ENCODE measurements at places on chromosomes 1 and 21.
A peak's percentile ranks its signal among the peaks of the same experiment; 100 is the strongest.

DNA sequence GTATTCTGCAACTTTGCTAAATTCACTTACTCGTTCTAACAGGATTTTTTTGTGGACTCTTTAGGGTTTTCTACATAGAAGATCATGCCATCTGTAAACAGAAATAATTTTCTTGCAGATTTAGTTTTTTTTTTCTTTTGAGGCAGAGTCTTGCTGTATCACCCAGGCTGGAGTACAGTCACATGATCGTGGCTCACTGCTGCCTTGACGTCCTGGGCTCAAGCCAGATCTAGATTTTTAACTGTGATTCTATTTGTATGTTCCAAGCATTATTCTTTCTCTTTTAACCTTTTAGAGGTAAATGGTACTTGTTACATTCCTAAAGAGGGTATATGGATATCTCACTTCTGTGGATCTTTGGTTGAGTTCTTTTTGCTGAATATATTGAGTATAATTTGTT lies 18.6 kb downstream of the FABP3 start:
- no peak for DNase-seq

DNA sequence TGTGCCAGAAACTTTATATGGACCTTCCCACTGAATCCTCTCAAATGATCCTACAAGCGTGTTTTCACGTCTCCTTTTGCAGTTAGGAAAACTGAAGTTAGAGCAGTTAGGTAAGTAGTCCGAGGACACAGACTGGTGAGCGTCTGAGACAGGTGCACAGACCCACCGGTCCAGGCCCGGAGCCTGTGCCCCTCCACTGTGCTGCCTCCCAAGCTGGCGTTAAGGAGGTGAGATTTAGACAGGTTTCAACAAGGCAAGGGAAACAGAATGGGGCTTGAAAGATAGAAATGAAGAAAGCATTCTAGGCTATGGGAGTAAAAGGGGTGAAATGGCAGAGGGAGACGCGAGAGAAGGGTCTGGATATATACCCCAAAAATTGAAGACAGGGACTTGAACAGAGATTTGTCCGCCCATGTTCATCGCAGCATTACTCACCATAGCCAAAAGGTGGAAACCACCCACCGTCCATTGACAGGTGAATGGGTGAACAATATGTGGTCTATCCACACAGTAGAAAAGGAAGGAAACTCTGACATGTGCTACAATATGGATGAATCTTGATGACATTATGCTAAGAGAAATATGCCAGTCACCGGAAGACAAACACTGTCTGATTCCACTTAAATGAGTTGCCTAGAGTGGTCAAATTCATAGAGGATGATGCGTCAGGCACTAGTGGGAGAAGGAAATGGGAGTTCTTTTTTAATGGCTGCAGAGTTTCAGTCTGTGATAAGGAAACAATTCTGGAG lies 15.7 kb upstream of the PKP1 start:
- no peak for DNase-seq

GRCh38 chr1:24961961-24962861 lies 32.1 kb upstream of the RUNX3 start:
- DNase-seq = no peak

DNA sequence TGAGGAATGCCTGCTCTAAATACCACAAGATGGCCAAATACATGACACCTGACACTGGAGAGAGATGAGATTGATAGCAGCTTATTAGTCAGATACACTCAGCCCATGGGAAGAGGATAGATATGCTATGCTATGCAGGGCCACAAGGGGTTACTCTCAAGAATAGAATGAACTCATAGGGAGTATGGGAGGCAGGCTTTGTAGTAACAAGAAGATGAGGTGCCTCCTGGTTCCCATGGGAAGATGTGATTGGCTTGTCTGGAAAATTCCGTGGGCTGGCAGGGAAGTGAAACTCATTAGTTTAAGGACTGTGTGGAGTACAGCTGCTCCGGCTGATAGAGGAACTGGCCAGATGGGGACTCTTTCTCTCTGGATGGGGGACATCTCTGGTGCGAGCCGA lies 16.5 kb downstream of the CCDC30 start:
- DNase-seq = no peak

DNA sequence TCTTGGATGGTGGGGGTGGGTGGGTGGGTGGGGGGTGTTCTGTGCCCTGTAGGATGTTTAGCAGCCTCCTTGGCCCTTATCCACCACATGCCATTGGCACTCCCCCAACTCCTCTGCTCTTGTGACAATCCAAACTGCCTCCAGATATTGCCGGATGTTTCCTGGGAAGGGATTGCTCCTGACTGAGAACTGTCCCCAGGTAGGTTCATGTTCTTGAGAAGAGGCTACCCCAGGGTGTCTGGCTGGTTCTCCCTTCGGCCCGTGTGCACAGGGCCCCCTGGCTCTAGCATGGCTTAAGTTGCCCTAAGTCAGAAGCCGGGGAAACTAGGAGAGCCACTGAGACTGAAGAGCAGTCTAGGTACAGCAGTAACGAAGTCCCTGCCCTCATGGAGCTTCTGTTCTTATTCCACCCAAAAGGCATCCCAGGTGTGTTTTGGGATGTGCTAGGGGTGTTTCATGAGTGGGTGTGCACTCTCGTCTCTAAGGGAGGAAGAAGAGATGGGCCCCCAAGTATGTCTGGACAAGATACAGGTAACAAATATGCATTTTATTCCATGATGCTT lies 19.8 kb upstream of the THRAP3 start:
- peak; percentile 16 for DNase-seq

GRCh38 chr1:209569455-209570207 lies 13.9 kb upstream of the CAMK1G start:
- DNase-seq = peak; percentile 53

- no peak for DNase-seq
These were observed 176.2 kb upstream of the RAB4A start for GRCh38 chr1:229094476-229095311.

- no peak for DNase-seq
These were observed 83.7 kb downstream of the PROX1 start for GRCh38 chr1:214071469-214071868.

DNA sequence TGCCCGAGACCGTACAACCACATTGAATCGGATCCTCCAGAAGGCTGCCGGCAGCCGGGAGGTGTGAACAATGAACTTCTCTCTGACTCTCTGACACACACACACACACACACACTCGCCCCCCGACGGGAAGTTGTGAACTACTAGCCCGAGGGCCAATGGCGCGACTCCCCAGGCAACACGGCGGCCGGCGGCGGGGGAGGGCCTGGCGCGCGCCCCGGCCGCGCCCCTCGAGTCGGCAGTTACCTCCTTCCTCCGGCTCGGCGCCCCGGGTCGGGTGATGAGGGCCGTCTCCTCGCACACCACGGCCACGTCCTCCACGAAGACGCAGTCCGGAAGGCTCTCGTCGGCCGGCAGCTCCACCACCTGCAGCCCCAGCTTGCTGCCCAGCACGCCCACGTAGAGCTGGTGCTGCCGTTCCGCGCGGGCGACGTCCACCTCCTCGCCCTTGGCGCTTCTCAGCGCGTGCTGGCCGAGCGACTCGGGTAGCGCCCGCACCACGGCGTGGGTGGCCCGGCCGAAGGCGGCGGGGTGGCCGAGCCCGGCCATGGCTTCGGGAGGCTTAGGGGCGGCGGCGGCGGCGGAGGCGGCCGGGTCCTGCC lies 361 bp downstream of the DDAH1 start:
- DNase-seq = peak; percentile 31

- DNase-seq = no peak
These were observed 165.7 kb upstream of the SYT6 start for GRCh38 chr1:114319418-114319817.
